ENCODE measurements at places on chromosomes 5 and 9. TPM values are rescaled to one million over a fixed set of nuclear protein-coding genes. Genes with fewer than 3 reads are reported as not detected.

TSSK1B gene
- total RNA-seq = not detected

ARSB gene
- 11.9 TPM for total RNA-seq

MPDZ gene
- total RNA-seq = 12.0 TPM

ALDH1A1 gene
- total RNA-seq = 5,926 TPM

UAP1L1 gene
- 11.0 TPM for total RNA-seq

DMRT2 gene
- not detected for total RNA-seq

CCDC183 gene
- 0.10 TPM for total RNA-seq

GDNF gene
- total RNA-seq = not detected

EIF4E1B gene
- total RNA-seq = not detected

CCL28 gene
- 0.31 TPM for total RNA-seq

PDE8B gene
- 1.3 TPM for total RNA-seq

TOR4A gene
- 28.5 TPM for total RNA-seq

MEF2C gene
- not detected for total RNA-seq

FAM219A gene
- 19.2 TPM for total RNA-seq

FBLL1 gene
- total RNA-seq = not detected

TSC1 gene
- 17.9 TPM for total RNA-seq

CNTRL gene
- total RNA-seq = 7.1 TPM

CCL27 gene
- not detected for total RNA-seq

RNF183 gene
- not detected for total RNA-seq

CANX gene
- 420 TPM for total RNA-seq
